ENCODE measurements at places on chromosomes 1 and 21. TPM values are rescaled to one million over a fixed set of nuclear protein-coding genes. Genes with fewer than 3 reads are reported as not detected.

AGT gene
- total RNA-seq = not detected

COL9A2 gene
- total RNA-seq = 9.1 TPM

RGSL1 gene
- total RNA-seq = not detected

AADACL3 gene
- 1.5 TPM for total RNA-seq

USH2A gene
- total RNA-seq = under 0.01 TPM

- DNase-seq = no peak
Observed at GRCh38 chr21:36261459-36261858, 58.5 kb upstream of the MORC3 start.

DNA sequence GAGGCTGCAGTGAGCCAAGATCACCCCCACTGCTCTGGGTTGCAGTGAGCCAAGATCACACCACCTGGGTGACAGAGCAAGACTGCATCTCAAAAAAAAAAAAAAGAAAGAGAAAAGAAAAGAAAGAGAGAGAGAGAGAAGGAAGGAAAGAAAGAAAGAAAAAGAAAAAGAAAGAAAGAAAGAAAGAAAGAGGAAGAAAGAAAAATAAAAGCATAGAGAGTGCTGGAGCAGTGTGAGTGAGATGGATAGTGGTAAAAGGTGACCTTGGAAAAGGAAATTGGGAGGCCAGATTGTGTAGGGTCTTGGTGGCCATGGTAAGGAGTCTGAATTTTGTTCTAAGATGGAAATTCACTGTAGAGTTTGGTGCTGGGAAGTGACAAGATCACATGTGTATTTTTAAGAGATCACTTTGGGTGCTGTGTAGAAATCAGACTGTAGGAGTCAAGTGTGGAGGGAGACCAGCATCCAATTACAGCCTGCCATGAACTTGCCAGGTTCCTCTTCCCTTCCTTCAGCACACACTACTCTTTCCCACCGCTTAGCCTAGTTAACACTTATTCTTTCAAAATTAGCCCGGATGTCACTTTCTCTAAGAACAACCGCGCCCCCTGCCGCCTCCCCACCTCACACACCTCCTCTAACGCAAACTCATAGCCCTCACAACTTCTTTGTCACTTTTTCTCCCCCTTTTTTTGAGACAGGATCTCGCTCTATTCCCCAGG, 17.9 kb downstream of the MTX1 start:
- DNase-seq = peak; percentile 96

DNA sequence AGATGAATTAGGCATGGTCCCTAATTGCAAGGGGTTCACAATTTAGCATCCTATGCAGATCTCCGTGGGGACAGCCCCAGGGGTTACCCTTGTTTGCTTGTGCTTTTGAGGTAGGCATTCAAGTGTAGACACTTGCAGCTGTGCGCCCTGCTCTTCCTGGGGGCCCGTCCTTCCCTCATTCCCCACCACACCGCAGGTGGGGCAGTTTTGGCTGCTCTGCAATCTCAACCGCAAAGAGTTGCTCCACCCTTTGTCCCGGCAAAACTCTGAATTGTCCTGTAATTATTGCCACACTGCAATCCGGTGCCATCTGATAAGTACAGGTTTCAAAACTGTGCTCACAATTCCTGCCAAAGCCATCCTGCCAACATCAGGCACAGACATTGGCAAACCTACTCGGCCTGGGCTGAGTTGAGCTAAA, 65.4 kb upstream of the LYST start:
- DNase-seq = no peak

- DNase-seq = no peak
Observed at GRCh38 chr1:4611563-4612341, 42.7 kb upstream of the AJAP1 start.

GRCh38 chr1:214463596-214463995, 87.8 kb downstream of the PTPN14 start:
- no peak for DNase-seq
